Heart left ventricle (tissue), 16 donors: ENCODE measurements at places on chromosomes 1 and 21. TPM values are rescaled to one million over a fixed set of nuclear protein-coding genes. Genes with fewer than 3 reads are reported as not detected.

DNA sequence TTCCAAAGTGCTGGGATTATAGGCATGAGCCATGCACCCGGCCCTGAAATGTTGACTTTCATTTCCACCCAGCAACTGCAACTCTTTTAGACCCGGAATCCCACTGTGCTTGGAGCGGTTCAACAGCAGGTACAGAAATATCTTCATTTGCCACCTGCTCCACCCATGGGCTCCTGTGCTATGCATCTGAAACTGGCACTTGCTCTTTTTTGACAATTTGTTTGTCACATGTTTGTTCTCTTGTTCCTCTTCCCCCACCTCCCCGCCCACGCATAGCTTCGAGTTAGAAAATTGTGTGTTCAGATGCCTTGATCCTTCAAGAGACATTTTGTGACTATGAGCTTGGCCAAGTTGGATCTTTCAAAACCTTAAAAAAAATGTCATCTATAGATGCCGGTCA lies 2.4 kb upstream of the IFNLR1 start:
- DNase-seq: no peak

GRCh38 chr1:44777969-44778635 lies 2.8 kb downstream of the RPS8 start:
- DNase-seq: no peak

Gene DISC1
- total RNA-seq: 2.6 TPM

DNA sequence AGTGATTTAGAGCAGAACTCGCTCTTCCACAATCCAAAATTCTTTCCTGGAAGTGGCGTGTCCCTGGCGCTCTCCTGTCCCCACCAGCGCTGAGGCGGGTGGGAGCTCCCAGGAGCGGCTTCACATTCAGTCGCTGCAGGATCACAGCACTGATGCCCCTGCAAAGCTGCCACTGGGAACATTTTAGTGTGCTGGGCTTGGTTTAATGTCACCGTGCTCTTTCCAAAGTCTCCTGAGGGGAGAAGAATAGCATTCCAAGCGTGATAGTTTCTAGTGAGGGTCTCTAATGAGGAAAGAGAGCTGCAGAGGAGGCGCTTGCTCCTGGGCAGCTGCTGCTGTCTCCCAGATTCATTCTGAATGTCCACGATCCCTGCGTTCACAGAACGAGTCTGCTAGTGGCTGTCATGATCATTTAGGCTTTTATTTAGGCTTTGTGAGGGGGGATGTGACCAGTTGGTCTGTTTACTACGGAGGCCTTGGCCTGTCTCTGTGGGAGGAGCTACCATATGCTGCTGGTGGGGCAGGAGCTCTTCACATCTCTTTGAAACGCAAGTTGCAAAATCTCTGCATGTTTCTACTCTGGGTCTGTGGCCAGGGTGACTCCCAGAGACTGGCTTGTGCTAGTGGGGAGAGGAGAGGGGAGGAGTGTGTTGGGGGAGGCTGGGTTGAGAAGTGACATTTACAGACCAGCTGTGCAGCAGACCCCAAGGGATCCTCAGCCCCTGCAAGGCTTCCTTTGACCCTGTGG lies 23.4 kb downstream of the OLFML3 start:
- DNase-seq: peak; percentile 47

Gene LHX8
- total RNA-seq: not detected

Gene PSMD4
- 128 TPM for total RNA-seq

DNA sequence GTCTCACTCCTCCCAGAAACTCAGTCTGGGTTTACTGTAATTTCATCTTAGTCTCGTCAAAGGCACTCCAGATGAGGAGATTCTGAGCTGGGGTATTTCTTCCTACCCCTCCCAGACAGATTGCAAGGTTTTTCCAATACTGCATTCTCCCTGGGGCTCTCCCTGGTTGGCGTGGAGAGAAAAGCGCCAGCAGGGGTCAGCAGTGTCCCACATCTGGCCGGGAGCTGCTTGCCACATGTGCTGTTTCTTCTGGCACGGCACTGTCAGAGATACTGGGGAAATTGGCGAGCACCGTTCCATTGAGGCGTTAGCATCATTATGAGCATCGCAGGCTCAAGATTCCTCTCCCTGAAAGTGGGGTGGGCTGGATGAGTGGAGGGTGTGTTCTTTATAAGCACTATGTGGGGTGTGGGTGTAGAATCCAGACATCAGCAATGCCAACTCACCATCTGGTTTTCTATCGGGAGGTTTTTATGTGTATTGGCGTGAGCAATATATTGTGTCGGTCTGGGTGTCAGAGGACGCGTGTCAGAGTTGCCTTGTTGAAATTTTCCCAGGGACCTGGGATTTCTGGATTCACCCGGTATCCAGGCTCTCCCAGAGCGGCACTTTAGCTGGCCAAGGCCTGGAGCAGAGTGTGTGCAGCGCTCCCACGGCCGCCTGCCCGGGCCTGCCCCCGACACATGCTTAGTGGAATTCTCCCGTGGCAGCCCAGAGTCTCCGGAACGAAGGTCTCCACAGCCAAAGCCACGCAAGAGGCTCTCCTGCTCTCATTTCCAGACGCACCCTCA lies 8.0 kb upstream of the NAV1 start:
- peak; percentile 90 for DNase-seq

DNA sequence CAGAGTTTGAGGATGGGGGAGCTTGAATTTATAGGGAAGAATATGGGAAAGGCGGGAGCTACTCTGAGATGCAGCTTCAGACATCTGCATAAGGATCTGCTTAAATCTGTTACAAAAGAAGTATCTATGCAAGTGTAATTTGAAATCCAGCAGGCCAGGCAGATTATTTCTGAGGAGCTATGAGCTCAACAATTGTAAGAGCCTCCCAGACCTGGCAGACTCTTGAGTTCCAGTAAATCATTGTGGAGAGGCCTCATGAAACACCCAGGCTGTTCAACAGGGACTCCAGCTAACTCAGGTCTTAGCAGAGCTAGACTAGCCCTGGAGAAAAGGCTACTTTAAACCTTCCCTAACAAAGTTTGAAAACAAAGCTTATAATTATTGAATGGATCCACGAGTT lies 647.5 kb upstream of the CHRM3 start:
- DNase-seq: no peak

Gene MX2
- 7.8 TPM for total RNA-seq

DNA sequence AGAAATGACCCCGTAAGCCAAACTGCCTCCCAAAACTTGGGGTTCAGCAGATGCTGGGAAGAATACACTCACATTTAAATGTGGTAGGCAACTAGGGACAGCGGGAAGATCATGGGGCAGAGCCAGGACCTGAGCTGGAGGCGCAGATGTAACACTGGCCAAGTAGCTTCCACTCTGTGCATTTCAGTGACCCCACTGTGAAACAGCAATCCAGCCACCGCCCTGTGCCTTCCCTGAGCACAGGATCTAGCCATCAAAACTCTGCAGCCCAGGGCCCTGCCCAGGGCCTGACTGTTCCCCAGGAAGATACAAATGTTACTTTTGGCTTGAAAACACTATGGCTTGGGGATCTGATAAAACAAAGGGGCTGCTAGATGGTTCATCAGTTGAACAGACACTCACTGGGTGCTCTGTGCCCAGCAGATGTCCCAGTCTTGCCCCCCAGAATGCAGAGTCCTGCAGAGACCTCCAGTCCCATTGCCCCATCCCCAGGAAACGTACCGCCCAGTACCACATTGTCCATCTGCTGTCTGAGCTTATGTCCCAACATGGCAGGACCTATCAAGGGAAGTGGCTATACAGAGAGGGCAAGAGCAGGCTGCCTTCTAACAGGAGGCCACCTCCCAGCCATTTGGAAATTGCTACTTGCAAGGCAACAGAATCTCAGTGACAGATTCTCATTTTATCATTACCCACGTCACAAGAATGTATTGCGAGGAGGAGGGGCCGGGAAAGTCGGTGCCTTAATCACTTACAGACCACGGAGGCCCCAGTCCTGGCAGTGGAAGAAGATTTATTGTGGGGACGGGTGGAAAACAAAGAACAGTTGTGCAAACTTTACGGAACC lies 124.0 kb downstream of the DMRTB1 start:
- no peak for DNase-seq

GRCh38 chr21:14541841-14542490 lies 4.1 kb downstream of the SAMSN1 start:
- DNase-seq: no peak

DNA sequence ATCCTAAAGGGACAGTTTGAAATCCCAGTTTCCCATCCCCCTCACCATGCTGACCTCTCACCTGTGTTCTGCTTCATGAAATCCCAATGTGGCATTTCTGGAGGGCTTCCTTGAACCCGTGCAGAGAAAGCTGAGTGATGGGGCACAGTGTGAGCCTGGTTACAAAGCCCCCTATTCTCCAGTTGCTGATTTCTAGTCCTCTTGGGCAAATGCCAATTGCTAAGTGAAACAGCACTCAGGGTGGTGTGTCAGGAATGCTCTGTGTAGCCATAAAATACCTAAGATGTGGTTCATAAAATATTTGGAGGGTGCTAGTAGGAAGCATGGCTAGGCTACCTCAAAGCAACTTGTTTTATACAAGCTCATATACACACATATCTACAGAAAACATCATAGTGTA lies 32.0 kb downstream of the SUSD4 start:
- DNase-seq: no peak

Gene BRDT
- total RNA-seq: not detected

- peak; percentile 57 for DNase-seq
These were observed at the start of gene SLFNL1 for GRCh38 chr1:41021526-41022308. SLFNL1 (minus strand) TSS chr1:41021725; CDS start chr1:41020660, 1,065 bp downstream.

Gene HHAT
- total RNA-seq: 3.8 TPM

GRCh38 chr1:185585770-185586169 lies 148.4 kb upstream of the HMCN1 start:
- DNase-seq: no peak

- no peak for DNase-seq
These were observed 441.1 kb downstream of the AMY1C start for GRCh38 chr1:104190821-104191220.

DNA sequence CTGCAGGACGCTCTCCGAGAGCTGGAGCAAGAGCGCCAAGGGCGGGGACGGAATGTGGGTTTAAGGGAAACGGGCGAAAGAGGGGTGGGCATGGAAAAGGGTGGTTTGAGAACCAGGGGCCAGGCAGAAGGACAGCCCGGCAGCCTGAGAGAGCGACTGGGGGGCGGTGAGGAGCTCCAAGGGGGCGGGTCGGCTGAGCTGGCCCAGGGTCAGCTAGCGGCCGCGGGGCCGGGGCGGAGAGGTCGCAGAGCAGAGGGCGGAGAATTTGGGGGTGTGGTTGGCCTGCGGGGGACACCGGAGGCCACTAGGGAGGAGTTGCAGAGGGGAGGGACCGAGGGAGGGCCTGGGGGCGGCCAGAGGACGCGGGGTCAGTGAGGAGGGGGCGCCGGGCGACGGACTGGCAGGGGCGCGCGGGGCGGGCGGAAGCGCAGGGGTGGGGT lies 54.7 kb downstream of the NDUFS5 start:
- DNase-seq: peak; percentile 20

Gene KRTAP12-2
- total RNA-seq: not detected

DNA sequence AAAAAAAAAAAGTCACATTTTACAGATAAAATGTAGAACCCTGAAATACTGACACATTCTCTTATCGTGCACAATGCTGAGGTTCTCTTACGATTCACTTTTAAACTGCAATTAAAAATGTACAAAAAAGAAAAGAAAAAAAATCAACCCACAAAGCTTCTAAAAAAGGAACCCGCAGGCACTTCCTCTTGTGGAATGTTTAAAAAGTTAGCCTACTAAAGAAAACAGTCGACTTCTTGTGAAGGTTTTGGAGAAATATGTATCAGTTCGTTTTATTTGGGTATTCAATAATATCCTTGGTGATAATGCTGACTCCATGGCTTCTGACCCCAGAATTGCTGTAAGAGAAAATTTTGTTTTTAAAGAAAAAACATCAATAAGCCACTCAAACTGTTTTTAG lies 10.2 kb downstream of the HNRNPU start:
- no peak for DNase-seq

- DNase-seq: no peak
These were observed 585 bp upstream of the AHCTF1 start for GRCh38 chr1:246932366-246932700.

GRCh38 chr1:43893006-43893405 lies 40.6 kb upstream of the ARTN start:
- no peak for DNase-seq

- no peak for DNase-seq
These were observed 112.8 kb upstream of the ADAMTS5 start for GRCh38 chr21:27079636-27080240.

DNA sequence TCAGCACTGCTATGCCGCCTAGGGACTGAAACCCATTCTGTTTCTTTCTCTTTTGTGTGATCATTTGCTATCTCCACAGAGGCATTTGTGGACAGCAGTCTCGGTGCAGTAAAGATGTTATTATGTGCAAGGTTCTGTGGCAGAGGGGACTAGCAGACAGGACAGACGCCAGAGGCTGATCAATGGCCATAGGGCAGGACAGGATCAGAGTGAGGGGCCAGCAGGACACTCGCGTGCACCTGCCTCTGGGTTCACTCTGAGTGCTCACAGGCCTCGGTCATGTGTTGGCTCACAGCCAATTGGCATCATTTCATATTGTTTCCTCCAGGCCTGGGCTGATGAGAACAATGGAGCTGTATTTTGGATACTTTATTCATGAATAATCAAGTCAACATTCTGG lies 212.6 kb downstream of the TGFB2 start:
- peak; percentile 47 for DNase-seq

DNA sequence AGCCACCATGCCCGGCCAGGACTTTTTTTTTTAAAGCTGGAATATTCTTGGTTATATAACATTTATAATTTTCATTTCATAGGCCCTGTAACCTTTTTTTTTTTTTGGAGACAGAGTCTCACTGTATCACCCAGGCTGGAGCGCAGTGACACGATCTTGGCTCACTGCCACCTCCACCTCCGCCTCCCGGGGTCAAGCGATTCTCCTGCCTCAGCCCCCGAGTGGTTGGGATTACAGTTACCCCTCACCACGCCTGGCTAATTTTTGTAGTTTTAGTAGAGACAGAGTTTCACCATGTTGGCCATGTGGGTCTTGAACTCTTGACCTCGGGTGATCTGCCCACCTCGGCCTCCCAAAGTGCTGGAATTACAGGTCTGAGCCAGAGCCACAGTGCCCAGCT lies 12.6 kb downstream of the ZYG11B start:
- DNase-seq: peak; percentile 29

DNA sequence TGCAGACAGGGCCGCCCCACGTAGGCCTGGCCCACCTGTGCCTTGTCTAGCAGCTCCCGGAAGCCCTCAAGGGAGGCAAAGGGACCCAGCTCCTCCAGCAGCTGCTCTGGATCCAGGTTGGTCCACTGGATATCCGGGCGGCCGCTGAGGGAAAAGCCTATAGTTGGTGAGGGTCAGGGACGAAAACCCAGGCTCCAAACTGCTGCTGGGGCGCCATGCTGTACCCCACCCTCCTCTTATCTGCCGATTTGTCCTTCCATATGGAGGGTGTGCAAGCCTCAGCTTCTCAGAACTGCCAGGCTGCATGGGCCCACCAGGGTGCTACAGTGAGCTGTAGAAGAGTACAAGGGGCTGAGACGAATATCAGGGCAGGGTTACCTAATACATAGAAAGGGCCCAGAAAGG lies 12.2 kb downstream of the PTCH2 start:
- no peak for DNase-seq

GRCh38 chr1:216186816-216187215 lies 236.4 kb downstream of the USH2A start:
- DNase-seq: no peak
